Left hindlimb (tissue), 1 donor: ENCODE measurements at places on chromosomes 7 and 10.

DNA sequence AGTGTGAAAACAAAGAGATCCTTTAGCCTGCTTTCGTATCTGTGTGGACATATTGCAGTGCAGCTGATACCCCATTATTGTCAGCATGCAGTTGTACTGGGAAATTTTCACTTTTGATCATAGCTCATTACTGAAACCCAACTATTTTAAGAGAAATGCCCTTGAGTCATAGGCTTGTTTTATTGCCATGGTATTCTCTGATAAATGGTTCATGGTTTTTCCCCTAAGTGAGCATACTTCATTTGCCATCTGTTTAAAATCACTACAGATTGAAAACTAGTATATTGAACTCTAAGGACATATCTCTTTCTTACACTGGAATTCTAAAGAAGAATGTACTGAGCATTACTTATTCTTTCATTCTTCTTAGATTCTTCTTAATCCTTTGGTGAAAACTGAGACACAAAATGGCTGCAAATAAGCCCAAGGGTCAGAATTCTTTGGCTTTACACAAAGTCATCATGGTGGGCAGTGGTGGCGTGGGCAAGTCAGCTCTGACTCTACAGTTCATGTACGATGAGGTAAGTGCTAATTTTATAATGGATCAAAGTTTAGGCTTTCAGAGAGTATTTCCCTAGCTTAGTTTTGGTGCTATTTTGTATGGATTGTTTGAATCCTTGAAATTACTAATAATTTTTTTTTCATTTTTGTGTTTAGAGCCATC is 63.0 kb downstream of the RALA start:
- no peak for DNase-seq

GRCh38 chr7:47432671-47433563 is 149.0 kb downstream of the TNS3 start:
- DNase-seq = no peak

- DNase-seq = no peak
Measured at GRCh38 chr7:34165927-34166550, 260.7 kb downstream of the BMPER start.

- no peak for DNase-seq
Measured at GRCh38 chr7:99089914-99090629, 53.8 kb downstream of the SMURF1 start.

GRCh38 chr7:83355143-83355542 is 192.5 kb upstream of the PCLO start:
- no peak for DNase-seq

GRCh38 chr7:142754681-142755575 is 5.7 kb downstream of the PRSS1 start:
- no peak for DNase-seq

DNA sequence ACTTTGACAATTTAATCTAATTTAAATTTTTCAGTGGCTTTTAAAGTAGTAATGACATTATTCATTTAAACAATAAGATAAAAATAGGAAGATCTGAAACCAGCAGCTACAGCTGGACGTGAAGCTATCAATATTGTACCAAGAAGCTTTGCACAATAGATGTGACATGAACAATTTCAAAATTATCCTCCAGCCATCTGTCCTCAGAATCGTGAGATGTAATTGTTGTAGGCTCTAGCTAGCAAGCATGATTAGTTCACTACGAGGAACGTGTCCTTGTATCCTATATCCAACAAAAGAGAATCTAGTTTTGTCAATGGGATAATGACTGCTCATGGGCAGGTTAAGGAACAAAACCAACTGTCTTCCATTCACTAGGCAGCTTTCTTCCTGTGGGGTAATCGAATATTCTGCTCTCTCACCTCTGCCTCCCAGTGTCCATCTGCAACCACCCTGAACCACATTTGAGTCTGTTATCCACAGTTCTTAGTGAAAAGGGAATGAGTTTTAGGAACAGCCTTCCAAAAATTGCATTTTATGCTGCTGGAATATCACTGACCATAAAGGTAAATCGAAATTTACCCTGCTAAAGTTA is 247.3 kb downstream of the PARD3 start:
- DNase-seq = no peak

GRCh38 chr10:55476129-55476528 is 675.1 kb upstream of the PCDH15 start:
- no peak for DNase-seq

DNA sequence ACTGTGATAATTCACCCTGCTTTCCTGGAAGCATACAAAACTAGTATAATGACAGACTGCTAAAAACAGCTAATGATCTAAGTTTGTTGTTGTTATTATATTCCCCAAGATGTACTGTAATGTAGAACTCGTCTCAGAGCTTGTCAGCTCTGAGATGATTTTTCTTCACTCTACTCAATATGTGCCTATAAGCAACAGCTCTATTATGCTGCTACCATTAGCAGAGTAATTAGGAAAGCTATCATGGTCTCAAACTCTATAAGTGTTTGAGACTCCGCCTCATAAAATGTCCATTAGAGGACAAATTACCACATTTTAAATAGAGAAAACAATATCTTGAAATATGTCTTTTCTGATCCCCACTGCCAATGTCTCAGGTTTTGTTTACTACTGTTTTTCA is 476.5 kb upstream of the PCDH15 start:
- no peak for DNase-seq

DNA sequence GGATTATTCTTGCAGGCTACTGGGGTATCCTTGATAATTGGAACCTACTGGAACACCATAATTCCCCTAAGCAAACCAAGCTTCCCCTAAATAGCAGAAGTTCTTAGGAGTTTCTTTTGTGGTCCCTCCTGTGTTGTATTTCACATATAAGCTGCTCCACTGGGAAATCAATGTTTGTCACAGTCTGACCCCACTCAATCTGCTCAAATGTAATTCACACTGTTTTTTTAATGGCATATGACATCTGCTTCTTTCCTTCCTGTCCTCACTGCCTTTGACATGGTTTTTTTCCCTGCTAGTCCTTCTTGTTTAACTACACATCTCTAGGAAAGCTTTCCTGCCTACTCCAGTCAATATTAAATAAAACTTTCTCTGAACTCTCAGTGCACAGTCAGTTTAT is 1.8 kb upstream of the PTPRZ1 start:
- DNase-seq = no peak

DNA sequence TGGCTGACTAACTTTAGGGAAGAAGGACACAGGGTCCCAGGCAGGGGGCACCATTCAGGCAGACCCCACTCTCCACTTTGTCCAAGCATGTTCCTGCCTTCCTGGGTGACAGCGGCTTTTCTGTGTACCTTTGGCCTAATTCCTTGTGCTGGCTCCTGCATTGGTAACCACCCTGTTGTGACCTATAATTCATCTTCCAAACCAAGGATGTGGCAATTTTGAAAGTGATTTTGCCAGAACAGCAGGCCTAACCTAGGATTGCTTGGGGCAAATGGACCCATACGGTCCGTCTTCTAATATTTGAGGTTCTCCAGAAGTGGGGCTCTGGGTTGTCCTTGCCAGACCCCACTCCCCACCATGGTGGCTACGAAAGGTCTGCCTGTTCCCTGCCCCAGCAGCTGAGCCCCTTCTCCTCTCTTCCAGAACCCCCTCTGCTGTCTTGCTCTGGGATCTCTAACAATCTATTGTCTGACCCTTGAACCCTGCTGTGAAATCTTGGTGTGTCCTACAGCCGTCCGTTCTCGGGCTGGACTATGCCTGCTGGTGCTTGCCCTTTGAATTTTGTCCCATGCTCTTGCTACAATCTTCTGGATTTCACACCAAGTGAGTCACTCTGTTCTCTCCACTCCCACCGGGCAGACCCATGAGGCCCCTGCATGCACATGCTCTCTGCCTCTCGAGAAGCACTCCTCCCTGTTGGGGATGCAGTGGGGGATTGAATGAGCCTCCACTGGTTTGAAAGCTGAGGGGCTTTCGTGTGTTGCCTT is 316.0 kb downstream of the CXCL12 start:
- no peak for DNase-seq

- DNase-seq = no peak
Measured at GRCh38 chr10:69896606-69897231, 95.0 kb downstream of the COL13A1 start.

GRCh38 chr10:86419101-86419500 is 52.5 kb upstream of the GRID1 start:
- no peak for DNase-seq

- peak; percentile 91 for DNase-seq
Measured at GRCh38 chr7:2519119-2519930, at the start of gene LFNG. Gene LFNG (plus strand): TSS chr7:2519774. CDS start chr7:2519862, 88 bp downstream.

DNA sequence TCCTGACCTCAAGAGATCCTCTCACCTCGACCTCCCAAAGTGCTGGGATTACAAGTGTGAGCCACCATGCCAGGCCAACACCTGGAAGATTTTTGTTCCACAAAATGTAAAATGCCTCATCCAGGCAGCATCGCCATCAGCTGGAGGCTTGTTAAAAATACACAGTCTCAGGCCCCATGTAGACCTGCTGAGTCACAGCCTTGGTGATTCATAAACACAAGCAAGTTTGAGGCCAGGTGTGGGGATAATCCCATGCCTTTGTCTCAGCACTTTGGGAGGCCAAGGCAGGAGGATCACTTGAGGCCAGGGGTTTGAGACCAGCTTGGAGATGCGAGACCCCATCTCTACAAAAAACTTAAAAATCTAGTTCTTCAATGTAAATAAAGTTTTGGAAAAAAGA is 49.1 kb upstream of the FOXK1 start:
- DNase-seq = no peak

GRCh38 chr7:117946151-117946633 is 73.0 kb upstream of the CTTNBP2 start:
- no peak for DNase-seq

DNA sequence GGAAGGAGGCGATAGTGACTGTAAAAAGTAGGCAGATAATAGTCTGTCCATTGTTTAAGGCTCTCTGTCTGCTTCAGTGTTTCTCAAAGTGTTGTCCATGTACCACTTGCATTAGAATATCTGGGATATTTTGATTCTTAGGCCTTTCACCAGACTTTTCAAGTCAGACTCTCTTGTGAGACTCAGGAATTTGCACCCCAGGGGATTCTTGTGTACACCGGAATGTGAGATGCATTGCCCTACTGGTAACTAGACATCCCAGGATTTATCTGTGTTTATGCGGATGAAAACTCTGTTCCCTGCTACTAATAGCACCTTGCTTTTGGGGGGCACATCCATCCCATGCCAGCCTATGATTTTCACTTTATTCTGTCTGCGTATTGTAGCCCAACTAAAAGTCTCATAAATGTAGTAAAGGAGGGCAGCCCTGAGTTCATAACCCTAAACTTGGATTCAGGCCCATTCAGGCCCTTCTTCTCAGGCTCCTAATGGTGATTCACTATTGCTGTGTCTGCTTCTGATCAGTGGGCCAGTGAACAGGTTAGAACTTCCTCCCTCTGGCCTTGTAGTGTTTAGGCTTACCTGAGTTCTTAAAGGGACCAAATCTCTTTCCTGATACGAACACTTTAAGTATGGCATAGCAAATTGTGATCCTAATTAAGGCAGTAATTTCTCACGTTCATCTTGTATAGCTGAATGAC is 71.8 kb upstream of the RPA3 start:
- no peak for DNase-seq

- DNase-seq = no peak
Measured at GRCh38 chr7:139654276-139655181, 123.3 kb downstream of the HIPK2 start.

- no peak for DNase-seq
Measured at GRCh38 chr7:151312356-151312755, 29.3 kb upstream of the NUB1 start.

DNA sequence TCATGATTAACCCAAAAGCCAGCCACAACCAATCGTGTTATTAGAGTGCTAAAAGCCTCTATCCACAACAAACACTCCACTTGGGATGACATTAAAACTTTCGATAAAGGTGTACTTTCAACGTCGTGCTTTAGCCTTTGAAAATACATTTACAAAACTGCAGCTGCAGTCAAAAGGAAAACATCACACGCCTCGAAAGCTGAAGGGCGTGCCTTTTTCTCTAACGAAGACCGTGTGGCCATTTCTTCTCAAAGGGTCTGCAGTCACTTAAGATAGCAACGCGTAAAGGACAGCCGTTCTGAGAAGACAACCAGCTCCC is 1.1 kb downstream of the ARHGAP12 start:
- no peak for DNase-seq

DNA sequence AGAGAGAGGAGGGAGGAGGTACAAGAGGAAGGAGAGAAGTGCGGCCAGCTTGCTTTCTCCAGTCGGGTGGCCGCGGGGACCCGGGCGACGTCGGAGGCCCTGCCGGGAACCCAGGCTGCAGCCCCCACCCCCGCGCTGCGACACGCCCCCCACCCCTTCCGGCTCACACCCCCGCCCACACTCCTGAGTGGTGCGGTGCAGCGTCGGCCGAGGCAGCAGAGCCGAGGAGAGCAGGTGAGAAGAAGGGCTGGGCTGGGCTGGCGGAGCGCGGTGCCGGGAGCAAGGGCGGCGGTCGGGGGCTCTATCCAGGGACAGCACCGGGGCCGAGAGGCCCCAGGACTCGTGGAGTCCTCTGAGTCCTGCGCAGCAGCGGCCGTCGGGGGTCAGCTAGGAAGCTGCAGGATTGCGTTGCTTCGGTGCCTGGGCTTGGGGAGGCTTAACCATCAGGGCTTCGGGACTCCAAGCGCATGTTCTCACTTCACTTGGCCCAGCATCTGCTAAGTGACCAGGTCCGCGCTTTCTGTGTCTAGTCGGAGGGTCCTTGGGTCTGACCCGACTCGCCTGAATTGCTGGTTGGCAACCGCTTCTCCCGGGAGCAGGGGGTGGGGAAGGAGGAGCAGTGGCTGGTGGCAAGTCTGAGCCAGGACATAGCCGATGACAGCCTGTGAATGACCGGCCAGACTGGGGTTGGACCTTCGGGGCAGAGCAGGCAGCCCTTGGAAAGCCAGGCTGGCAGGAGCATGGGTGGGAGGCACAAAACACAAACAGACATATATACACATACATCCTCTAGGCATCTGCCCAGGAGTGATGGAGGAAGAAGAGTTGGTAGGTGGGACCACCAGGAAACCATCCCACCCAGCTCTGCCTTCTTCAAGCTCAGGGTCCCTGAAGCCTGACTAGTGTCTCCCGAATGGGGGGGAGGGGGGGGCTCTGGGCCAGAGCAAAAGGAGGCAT is 683 bp downstream of the CHAT start:
- no peak for DNase-seq

GRCh38 chr10:75009426-75009825 is 102.0 kb upstream of the SAMD8 start:
- DNase-seq = no peak

GRCh38 chr7:128945668-128946366 is 8.1 kb downstream of the IRF5 start:
- DNase-seq = no peak

DNA sequence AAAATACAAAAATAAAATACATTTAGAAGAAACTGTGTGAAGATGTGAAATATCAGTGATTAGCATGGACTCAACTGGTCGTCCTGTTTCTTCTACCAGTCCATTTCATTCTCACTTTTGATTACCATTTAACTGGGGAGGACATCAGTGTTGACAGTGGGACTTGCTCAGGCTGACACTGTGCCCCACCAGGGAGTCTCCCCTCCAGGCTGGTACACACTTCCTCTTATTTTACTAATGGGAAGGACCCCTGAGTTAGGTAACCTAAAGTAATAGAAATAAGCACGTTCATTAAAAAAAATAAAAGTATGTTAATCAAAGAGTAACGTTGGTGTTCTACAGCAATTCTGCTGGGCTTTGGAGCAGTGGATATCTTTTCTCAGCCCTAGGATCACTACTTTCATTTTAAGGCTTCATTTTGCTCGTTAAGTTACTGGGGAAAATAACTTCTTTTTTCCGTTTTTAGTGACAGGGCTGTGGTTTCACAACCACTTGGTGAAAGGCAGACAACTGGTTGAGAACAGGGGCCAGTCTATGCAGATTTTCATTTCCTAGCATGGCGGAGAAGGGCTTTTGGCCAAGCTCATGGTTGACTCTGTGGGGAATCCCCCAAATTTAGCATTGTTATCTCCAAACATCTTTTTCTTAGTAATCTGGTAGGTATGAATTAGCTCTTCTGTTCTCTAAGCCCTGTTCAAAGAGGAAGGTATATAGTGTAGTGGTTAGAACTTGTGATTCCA is 2.1 kb downstream of the SNX10 start:
- no peak for DNase-seq
